ENCODE measurements at places on chromosomes 5 and 9. TPM values are rescaled to one million over a fixed set of nuclear protein-coding genes. Genes with fewer than 3 reads are reported as not detected.

Gene AHRR
- polyA plus RNA-seq: 1.1 TPM

DNA sequence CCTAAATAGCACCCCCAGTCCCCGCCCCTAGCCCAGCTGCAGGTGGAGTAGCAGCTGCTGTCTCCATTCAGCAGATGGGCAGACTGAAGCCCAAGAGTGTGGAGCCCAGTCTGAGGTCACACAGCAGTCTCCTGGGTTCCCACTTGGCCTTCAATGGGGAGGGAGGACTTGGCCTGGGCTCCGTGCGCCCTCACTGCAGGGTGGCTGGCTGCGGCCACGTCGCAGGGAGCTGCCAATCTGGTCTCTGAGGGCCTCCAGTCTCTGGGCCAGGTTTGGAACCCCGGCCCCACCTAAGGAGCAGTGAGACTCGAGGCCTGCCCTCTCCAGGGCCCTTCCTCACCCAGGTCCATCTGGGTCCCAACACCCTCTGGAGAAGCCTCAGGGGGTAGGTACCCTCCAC is 7.4 kb downstream of the KIF12 start:
- no peak for DNase-seq

Gene PHF24
- polyA plus RNA-seq: 0.39 TPM

DNA sequence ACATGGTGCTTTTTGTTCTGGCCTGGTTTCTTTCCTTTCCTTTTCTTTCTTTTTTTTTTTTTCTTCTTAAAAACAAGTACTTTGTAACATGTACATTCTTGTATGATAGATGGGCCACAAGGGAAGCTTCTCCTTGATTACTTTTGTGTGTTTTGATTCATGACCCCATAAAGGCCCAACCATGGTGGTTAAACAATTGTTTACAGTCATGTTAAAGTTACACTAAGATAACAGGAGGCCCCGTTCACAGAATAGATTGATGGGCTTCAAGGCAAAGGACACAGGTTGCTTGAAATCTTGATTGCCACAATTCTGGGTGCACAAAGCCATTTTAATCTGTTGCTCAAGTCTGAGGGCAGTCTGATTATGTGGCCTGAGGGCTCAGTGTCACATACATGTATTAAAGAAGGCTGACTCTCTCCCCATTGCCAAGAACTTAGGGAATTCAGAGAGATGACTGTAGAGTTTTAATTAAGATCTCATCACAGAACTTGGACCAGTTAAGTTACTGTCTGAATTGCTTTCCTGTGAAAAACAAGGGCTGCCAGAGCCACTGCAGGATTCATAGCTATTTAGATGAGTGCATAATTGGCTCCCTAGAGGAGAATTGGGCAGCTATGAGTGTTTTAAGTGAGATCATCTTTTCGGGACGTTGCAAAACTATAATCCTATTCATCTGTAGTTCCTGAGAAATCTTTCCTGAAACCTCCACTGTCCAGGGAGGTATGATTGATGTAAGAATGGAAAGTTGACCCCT is 163.4 kb downstream of the TLE4 start:
- no peak for DNase-seq

- peak; percentile 86 for DNase-seq
Observed at GRCh38 chr5:56517011-56517416, 283.9 kb upstream of the ANKRD55 start.

DNA sequence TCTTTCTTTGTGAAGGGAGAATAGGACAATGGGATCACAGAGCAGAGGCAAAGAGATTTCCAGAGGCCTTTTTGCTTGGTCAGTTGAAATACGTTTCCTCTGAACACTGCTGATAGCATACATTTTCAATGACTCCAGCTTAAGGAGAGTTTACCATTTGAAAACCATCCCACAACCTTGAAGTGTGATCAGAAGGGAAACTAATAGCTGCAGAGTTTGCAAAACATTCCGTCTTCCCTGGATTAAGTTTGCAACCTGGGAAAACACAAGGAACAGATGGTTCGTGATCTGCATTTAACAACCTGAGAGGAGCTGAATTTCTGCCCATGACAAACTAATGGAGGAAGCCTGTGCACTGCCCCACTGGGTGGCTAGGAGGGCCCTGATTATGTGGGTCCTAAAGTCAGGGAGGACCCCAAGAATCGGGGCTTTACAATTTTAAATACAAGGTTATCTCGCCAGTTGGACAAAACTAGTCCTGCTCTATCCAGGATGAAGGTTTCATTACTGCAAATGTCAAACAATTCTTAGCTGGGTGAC is 35.6 kb downstream of the MTX3 start:
- no peak for DNase-seq

GRCh38 chr5:134088994-134089560 is 25.4 kb upstream of the TCF7 start:
- no peak for DNase-seq

Gene ADRB2
- 1.5 TPM for polyA plus RNA-seq

GRCh38 chr9:35333551-35333950 is 156.4 kb upstream of the RUSC2 start:
- DNase-seq: no peak

Gene PCDHB11
- 0.27 TPM for polyA plus RNA-seq
